T-helper 2 cell treated with Interferon-gamma antibody and Interleukin-4, amounts not matched to agents 5 μg/mL and 100 μg/mL, for 36 hours (primary cell): ENCODE measurements at places on chromosomes 3 and 15.

GRCh38 chr3:107024551-107025026 lies 352.6 kb upstream of the CCDC54 start:
- no peak for DNase-seq

DNA sequence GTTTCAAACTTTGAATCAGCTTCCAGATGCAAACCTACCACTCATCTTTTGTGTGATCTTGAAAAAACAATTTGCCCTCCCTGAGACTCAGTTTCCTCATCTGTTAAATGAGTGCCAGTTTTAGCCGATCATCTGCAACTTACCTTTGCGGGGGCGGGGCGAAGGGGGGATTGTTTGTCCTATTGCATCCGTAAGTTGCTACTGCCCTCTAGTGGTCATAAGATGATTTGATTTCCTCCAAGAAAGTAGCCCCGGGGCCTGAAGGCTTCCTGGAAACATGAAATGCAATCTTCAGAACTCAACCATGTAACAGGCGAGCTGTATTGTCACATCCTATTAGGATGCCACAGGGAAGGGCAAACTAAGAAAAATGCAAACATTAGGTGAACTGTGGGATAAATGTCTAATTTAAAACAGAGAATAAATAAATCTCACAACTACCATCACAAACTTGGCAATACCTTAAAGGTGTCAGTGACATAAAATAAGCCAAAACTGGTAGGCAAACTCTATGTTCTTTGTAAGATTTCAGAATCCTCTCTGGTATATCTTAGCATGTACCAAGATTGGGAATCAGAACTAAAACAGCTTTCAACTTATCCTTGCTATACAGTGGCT lies 63.5 kb upstream of the CLDN18 start:
- DNase-seq: peak; percentile 18

DNA sequence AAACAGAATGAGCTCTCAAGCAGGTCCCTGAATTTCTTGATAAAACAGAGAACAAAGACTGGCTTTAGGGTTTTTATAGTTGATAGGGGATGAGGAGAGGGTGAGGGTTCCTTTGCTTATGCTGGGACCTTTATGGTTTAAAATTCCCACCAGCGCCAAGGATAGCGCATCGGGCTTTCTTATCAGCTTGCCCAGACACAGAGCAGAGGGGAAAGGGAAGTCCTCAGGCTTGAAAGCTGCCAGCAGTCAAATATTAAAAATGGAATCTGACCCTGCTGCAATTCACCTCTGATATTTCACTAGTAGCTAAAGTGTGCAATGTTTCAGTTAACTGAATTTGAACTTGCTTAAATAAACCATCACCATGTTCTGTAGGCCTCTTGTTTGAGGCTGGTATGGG lies 55.0 kb upstream of the EPHA3 start:
- no peak for DNase-seq

GRCh38 chr15:27324886-27325615 lies 354.1 kb downstream of the GABRG3 start:
- no peak for DNase-seq

DNA sequence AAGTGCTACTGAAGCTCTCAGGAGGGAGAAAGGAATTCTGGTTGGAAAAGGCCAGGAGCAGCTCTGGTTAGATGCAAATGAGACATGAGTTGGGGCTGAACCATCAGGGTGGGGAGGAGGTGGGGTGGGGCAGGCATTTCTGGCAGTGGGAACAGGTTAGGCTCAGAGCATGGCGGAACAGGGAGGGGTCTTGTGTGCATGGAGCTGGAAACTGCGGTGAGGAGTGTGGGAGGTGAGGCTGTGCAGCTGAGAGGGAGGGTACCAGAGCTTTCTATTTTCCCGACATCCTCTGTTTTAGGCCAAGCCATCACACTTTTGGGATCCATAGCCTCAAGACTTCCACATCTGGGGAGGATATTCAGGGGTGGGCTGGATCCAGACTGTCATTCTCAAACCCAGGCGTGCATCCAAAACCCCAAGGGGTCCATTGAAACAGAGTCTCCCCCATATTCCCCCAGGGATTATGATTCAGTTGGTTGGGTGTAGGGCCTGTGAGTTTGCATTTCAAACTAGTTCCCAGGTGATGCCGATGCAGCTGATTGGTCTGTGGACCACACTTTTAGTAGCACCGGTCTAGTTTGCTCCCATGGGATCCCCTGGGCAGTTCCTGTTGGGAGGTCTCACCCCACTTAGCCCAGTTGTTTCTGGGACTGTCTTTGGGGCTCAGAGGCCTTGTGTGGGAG lies 100.9 kb upstream of the TLE3 start:
- DNase-seq: no peak

DNA sequence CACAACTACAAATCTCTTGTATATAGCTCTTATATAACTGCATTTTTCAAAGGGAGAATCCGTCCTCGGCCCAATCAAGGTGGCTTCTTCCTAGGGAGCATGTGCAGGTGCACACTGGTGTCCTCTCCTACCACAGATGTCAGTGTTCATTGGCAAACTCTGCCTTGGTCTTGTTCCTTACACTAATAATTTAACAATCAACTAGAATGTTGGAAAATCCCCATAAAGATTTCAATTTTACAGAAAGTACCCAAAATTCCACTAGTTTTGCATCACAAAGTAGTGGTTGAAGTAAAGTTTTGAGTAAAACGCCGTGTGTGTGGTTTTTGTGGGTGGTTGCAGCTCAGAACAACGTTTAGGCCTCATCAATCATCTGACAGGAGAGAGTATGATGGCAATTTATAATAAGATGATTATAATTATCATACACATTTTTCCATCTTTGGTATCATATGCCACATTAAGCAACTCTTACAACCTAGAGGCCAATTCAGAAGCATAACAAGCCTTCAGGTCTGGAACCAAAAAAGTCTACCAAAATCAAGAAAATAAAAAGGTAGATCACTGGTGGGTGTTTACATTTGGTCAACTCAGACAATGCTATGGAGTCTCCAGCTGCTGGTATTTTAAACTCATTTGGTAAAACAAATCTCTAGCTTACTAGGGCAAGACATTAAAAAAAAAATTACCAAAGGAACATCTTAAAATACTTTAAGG lies 128.9 kb upstream of the BHLHE40 start:
- DNase-seq: peak; percentile 77

DNA sequence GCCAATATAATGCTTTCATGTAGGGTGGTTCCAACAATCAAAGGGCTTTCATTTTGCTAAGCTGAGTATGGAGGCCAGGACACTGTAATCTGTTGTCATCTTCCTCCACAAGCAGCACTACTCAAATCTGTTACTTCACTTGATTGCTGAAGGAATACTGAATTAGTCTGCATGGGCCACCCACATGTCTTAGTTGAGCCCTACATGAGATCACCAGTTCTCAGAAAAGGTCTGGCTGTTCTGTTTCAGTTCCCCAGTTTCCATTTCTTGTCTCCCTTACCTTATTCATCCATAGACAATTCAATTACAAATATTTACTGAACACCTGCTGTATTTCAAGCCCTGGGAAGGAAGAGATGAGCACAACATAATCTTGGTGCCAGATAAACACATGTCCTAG lies 119.2 kb downstream of the FHIT start:
- DNase-seq: no peak

DNA sequence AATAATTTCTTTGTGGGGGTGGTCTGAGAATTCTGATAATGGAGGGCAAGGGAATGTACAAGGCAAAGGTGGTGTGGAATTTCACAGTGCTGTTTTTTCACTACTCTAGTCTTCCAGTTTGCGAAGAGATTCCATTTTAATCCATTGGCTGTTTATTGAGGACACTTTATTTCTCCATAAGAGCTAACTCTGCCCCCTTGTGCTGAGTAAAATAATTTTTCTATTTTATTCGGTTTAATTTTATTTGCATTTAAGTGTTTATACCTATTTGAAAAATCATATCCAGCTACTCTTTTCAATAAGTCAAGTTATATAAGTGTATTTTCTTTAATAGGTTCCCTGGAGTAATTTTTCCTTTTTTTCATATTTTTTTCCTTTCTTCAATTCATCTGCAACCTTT lies 840.1 kb downstream of the TUSC7 start:
- DNase-seq: no peak

- no peak for DNase-seq
Observed at GRCh38 chr15:57282686-57283085, 93.6 kb upstream of the CGNL1 start.

DNA sequence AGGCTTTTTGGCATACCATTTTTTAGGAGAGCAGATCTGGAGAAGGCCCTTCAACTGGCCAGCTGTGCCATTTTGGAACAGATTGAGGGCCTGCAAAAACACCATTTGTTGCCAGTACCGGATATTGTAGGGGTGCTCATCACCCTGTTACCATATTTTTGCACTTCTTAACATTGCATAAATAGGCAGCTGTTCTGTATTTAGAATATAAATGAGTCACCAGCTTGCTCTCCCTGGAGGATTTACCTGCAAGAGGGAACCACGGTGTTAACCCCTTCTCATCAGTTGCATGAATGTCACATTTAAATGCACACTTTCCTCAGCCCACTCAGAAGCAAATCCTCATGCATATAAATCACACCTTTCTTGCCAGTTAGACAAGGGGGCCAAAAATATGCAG lies 435.6 kb downstream of the ROBO2 start:
- no peak for DNase-seq

- peak; percentile 4 for DNase-seq
Observed at GRCh38 chr15:33126559-33127290, 67.8 kb downstream of the FMN1 start.

- DNase-seq: peak; percentile 18
Observed at GRCh38 chr3:5136211-5136918, 14.3 kb downstream of the ARL8B start.

DNA sequence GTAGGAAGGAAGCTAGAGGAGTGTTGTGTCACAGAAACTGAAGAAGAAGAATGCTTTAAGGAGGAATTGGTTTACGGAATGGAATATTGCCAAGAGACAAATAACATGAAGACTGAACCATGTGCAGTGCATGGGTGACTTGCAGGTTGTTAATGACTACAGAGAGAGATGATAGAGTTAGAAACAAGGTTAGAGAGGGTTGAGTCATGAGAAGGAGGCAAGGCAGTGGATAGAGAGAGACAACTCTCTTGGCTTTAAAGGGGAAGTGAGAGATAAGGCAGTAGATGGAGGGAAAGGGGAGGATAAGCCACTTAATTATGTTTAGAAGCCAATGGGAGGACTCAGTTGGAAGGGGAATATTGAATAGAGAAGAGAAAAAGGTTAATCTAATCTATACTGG lies 119.3 kb upstream of the CCNL1 start:
- no peak for DNase-seq

DNA sequence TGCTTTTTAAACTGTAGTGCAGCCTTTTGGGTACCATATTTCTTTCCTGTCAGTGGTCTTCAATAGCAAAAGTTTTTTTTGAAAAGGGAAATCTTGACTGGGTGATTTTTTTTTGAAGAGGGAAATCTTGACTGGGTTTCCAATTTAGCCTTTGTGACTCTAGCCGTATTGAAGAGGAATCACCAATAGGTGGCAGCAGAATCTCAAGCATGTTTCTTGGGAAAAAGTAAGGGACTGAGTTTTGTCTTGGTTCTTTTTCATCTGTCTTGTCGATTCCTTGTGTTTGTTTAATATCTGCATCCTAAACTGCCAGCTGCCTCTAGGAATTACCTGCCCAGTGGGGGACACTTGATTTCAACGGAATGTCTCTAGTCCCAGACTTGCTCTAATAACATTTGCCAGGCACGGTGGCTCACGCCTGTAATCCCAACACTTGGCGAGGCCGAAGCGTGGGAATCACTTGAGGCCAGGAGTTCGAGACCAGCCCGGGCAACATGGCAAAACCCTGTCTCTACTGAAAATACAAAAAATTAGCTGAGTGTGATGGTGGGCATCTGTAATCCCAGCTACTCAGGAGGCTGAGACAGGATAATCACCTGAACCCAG lies 89.2 kb downstream of the RBPMS2 start:
- DNase-seq: no peak

DNA sequence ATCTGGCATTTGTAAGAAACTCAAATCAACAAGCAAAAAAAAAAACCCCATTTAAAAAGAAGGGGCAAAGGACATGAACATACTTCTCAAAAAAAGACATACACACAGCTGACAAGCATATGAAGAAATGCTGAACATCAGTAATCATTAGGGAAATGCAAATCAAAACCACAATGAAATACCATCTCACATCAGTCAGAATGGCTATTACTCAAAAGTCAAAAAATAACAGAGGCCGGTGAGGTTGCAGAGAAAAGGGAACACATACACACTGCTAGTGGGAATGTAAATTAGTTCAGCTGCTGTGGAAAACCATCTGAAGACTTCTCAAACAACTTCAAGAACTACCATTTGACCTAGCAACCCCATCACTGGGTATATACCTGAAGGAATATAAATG lies 199.4 kb upstream of the THBS1 start:
- no peak for DNase-seq

DNA sequence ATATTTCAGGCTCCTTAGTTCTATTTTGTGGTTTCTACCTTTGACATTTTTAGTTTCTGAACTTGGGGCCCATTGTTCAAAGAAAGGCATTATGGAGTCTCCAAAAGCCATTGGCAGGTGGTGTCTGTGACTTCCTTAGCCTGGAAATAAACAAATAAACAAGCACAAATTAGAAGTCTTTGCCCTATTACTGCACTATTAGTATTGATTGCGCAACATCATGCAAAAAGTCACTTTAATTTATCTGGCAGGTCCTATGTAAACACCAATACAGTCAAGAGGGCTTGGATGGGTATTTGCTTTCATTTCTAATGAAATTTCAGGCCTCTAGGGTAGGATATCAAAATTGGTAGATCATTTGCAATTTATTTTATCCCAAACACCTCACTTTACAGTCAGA lies 85.6 kb downstream of the LPP start:
- no peak for DNase-seq

DNA sequence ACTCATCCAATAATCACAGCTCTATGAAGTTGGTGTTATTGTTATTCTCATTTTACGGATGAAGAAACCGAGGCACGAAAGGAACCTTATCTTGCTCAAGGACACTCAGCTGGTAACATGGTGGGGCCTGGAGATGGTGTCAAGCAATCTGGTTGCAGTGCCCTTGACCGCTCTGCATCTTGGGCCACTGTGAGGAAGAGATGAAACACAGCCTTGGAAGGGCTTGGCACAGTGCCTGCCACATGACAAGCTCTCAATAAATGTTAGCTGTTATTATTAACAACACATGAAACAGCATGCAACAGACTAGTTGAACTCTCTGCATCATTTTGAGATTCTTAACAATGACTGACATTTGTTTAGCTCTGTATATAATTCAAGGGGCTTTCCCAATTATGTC lies 10.1 kb upstream of the ITGA11 start:
- DNase-seq: no peak

DNA sequence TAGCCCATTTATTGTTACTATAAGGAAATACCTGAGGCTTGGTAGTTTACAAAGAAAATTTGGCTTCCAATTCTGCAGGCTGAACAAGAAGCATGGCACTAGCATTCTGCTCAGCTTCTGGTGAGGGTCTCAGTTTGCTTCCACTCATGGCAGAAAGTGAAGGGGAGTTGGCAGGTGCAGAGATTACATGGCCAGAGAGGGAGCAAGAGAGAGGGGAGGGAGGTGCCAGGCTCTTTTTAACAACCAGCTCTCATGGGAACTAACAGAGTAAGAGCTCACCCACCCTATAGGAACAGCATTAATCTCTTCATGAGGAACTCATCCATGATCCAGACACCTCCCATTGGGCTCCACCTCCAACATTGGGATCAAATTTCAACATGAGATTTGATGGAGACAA lies 437.9 kb downstream of the CHL1 start:
- DNase-seq: no peak
